Nasal cavity respiratory epithelium epithelial cell of viscerocranial mucosa (primary cell): ENCODE measurements at places on chromosomes 11 and 22. TPM values are rescaled to one million over a fixed set of nuclear protein-coding genes. Genes with fewer than 3 reads are reported as not detected.

The EEF1G gene
- total RNA-seq = 1,482 and 1,970 TPM in 2 replicates

The NNMT gene
- total RNA-seq = 0.34 and 1.9 TPM in 2 replicates

The OVOL1 gene
- total RNA-seq = 19.0 and 22.2 TPM in 2 replicates

The SHISAL1 gene
- total RNA-seq = under 0.01 and 0.57 TPM in 2 replicates

The ATG2A gene
- total RNA-seq = 6.2 and 15.4 TPM in 2 replicates

The TBX10 gene
- not detected in 2 replicates for total RNA-seq

The SUSD2 gene
- under 0.01 and 0.36 TPM in 2 replicates for total RNA-seq

The OR51T1 gene
- not detected in 2 replicates for total RNA-seq

The PLAAT3 gene
- total RNA-seq = 0.28 and 5.8 TPM in 2 replicates

The CD6 gene
- total RNA-seq = 0.07 TPM in 1 of 2 replicates, not detected in the other

The KRTAP5-8 gene
- not detected in 2 replicates for total RNA-seq
